ENCODE measurements at places on chromosomes 12 and 14.
A peak's percentile ranks its signal among the peaks of the same experiment; 100 is the strongest.

GRCh38 chr12:114209861-114210260 is 196.1 kb downstream of the TBX5 start:
- no peak for DNase-seq

DNA sequence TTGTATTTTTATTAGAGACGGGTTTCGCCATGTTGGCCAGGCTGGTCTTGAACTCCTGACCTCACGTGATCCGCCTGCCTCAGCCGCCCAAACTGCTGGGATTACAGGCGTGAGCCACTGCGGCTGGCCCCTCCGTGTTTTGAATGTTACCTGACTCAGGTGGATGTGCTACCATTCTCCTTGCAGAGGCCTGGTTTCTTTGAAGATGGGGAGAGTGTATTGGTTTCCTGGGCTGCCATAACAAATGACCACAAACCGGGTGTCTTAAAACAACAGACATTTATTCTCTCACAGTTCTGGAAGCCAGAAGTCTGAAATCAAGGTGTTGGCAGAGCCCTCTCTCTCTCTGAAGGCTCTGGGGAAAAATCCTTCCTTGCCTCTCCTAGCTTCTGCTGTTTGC is 98.0 kb downstream of the IRF2BPL start:
- DNase-seq: no peak

- no peak for DNase-seq
Observed at GRCh38 chr14:100067481-100067880, 2.3 kb downstream of the EVL start.

GRCh38 chr14:76827696-76828296 is 1.6 kb downstream of the LRRC74A start:
- no peak for DNase-seq

- DNase-seq: no peak
Observed at GRCh38 chr12:127273626-127274025, 993.3 kb upstream of the TMEM132C start.

DNA sequence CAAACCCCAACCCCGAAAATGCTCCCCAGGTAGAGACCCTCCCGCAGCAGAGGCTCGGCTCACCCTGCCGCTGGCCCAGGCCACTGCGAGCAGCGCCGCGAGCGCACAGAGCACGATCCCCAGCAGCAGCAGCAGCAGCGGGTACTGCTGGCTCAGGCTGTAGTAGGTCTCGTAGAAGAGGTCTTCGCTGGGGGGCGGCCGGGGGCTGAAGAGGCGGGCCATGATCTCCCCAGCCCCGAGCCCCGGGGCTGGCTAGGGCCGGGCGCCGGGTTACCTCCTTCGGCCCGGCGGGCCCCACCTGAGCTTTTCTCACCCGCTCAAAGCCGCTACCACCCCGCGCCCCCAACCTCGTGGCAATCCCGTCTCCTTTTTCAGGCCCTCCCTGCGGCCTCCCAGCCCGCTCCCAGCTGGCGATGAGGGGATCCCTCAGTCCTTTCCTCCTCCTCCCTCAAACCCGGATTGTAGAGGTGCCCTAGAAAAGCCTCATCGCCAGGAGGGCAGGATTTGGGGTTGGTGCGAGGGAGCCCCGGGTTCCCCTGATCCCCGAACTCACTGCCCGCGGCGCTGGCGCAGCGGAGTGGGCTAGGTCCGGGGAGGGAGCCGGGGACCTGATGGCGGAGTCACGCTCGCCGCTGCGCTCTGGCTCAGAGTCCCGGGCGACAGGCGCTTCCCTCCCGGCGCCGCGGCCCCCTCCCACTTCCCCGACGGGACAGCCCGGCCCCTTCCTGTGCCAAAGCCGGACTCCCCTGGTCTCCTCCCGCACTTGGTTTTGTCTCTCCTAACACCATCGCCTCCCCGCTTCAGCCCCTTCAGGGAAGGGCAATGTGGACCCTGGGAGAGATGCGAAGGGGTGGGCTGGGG is at the start of gene ADCY4:
TSS of gene ADCY4 (minus strand) at position 641 of the 861 bp plus-strand sequence. CDS start at position 222, 419 bp downstream.
- no peak for DNase-seq

GRCh38 chr14:63899953-63900352 is 47.1 kb downstream of the SYNE2 start:
- no peak for DNase-seq

DNA sequence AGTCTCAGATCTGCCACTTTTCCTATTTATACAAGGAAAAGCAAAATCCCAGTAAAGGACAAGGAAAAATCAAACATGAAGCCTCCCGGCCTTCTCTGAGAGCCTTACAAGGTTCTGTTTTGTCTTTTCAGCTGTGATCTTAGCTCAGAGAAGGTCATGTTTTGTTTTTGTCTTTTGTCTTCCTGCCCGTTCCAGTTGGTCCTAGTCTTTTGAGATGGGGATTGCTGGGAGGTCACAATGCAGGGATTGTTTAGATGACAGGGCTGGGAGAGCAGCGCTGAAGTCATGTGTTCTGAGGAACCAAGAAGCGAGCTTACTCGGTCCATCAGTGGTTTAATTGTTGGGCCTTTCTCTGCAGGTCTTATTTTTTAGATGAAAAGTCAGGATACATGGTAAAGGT is 6.0 kb downstream of the PLEKHH1 start:
- DNase-seq: peak; percentile 19

GRCh38 chr14:98903371-98903770 is 368.6 kb downstream of the BCL11B start:
- DNase-seq: no peak

GRCh38 chr14:90034156-90034555 is 27.6 kb upstream of the KCNK13 start:
- DNase-seq: no peak

- no peak for DNase-seq
Observed at GRCh38 chr12:131378861-131379665, 331.8 kb upstream of the SFSWAP start.

DNA sequence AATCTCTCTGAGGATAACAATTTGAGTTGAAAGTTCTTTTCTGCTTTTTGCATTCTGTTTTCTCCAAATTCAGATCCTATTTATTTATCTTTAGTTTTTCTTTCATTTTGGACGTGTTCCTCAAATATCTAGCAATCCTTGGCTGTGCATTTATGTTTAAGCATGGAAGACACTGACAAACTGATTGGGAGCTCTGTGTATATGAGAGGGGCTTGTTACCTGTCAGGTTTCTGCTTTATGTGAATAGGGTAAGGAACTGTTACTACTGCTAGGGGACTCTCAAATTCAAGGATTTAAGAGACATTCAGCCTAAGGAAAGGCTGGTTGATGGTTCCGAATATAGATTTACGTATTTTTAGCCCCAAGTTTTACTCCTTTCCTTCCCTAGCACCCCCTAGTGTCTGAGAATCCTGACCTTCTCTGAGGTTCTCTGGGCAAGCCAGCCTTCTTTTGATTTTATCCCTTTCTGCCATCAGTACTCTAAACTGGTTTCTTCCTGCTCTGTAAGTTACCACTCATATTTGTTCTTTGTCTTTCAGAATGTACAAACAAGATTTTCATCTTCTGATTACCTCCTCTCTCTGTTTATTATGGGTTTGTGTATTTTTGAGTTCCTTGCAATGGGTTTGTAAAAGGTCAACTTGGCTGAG is 30.5 kb downstream of the YLPM1 start:
- DNase-seq: no peak

DNA sequence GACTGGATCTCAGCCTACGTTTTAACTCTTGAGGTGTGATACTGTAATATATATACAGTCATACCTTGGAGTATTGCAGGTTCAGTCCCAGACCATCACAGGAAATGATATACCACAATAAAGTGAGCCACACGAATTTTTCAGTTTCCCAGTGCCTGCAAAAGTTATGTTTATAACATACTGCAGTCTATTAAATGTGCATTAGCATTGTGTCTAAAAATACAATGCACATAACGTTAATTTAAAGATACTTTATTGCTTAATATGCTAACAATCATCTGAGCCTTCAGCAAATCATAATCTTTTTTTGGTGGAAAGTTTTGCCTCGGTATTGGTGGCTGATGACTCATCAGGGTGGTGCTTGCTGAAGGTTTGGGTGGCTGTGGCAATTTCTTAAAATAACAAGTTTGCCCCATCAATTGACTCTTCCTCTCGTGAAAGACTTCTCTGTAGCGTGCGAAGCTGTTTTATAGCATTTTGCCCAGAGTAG is 18.9 kb downstream of the PYROXD1 start:
- DNase-seq: no peak

DNA sequence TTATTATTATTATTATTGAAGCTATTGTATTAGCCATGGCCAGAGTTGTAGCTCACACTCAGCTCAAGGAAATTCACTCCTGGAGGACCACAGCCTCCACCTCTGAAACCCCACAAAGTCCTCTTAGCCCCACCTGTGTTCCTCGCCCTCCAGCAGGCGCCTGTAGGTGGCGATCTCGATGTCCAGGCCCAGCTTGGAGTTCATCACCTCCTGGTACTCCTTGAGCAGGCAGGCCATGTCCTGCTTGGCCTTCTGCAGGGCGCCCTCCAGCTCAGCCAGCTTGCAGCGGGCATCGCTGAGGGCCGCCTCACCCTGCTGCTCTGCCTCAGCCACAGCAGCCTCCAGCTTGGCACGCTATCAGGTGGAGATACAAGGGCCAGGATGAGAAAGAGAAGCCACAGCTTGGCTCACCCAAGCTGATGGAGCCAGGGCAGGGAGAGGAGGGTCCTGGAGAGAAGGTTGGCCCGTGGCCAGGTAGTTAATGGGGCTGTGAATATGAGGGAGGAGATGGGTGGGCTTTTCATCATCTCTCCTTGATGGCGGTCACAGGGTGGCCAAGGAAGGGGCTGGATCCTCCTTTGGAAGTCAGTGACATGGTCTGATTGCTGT is 5.1 kb downstream of the KRT85 start:
- DNase-seq: no peak

GRCh38 chr14:100603341-100604120 is 16.3 kb upstream of the BEGAIN start:
- DNase-seq: no peak

GRCh38 chr14:54929556-54929955 is 26.9 kb upstream of the GCH1 start:
- no peak for DNase-seq

GRCh38 chr12:68435816-68436215 is 103.7 kb upstream of the MDM1 start:
- no peak for DNase-seq

DNA sequence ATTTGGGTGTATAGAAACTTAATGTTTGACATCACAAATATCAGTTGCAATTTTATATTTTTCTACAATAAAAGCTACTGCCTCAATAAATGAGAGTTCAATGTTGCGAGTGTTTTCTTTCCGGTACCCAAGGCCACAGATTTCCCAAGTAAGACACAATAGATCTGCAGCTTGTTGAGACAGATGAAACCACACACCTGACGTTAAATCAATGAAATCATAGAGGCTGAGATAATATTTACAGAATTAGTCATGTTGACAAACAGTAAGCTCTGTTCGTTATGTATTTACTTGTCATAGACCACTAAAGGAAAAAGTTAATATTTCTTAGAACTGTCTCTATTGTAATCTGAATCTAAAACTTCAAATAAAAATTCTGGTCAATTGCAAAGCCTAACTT is 49.2 kb upstream of the PTHLH start:
- DNase-seq: no peak

GRCh38 chr14:33962016-33962415 is 11.1 kb upstream of the EGLN3 start:
- no peak for DNase-seq

- DNase-seq: no peak
Observed at GRCh38 chr14:24370748-24371147, 2.8 kb downstream of the NFATC4 start.

DNA sequence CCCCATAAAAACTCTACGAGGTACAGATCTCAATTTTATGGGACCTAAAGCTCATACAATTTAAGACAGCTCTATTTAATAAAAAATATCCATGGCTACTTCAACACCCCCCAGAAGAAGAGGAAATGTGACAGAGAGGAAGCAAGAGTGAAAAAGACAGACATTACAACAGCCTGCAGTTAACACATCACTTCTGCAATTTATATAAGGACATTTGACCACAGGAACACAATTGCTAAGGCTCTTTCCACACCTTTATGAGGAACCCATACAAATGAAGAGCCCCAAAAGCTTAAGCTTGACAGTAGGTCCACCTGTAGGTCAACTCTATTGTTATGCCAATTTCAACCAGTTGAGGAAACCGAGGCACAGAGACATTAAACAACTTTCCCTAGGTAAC is 5.6 kb downstream of the OR10P1 start:
- DNase-seq: no peak

GRCh38 chr12:27635349-27635972 is 60.8 kb upstream of the REP15 start:
- no peak for DNase-seq

DNA sequence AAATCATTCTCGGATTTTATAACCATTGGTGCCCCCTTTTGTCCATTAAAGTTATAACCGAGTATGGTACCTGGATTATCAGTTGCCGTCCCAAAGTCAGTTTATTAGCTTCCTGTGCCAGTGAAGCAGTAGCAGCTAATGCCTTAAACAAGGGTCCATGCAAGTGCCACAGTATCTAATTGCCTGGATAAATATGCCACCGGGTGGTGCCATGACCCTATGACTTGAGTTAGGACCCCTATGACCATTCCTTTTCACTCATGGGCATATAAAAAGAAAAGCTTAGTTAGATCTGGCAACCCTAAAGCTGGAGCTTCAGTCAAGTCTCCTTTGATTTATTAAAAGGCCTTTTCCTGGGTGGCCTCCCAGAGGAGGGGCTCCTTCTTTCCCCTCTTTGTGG is 1314.6 kb downstream of the TMEM121 start:
- DNase-seq: no peak

GRCh38 chr14:21912367-21912766 is 238.7 kb upstream of the OR4E1 start:
- no peak for DNase-seq

DNA sequence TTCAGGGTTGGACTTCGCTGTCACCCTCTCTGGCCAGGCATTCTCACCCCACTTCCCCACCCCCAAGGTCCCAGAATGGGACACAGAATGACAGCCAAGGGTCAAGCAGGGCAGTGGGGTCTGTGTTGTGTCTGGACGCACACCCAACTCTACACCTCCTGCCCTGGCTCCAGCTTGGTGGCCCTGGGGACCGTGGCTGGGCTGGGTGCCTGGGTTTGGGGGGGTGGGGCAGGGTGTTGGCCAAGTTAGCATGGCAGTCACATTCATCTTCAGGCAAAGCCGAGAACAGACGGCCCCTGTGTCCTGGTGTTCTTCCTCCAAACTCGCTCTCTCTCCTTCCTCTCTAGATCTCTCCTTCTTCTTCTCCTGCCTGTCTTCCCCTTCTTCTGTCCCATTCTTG is 5.6 kb downstream of the LRP1 start:
- no peak for DNase-seq

DNA sequence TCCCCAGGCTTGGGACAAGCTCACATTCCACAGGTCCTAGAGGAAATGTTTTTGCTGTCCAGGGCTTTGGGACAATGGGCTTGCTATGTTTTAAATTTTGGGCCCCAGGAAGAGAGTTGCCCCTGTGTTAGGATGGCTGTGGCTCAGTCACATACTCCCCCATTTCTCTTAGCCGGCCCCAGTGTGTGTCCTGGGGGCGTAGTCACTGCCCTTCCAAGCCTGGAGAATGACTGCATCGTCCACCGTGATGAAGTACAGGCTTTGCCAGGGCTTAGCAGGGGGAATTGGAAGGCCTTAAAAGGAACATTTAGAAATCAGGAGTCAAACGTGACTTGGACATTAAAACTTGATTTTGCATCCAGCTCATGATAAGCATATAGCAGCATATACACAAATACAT is 293.6 kb downstream of the CACNA1C start:
- DNase-seq: no peak

Measured in neural crest cell (in vitro differentiated cells).